ENCODE measurements at places on chromosomes 3 and 15.

DNA sequence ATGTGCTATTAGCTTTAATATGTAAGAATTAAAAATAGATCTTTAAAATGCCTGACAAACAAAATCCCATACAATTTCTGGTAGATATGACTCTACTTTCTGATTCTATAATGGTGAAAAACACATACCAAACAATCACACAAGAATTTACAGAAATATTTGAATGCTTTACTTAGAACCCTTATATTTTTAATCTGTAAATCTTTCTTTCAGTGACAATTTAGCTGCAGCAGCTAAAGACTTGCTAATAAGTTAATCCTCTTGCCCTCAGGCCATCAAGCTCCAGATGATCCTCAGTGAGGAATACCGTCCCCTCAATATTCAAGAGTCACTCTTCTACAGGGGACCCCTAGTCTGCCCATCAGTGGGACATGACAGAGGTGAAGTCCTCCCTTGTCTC is 55.6 kb downstream of the C3orf80 start:
- no peak for DNase-seq

DNA sequence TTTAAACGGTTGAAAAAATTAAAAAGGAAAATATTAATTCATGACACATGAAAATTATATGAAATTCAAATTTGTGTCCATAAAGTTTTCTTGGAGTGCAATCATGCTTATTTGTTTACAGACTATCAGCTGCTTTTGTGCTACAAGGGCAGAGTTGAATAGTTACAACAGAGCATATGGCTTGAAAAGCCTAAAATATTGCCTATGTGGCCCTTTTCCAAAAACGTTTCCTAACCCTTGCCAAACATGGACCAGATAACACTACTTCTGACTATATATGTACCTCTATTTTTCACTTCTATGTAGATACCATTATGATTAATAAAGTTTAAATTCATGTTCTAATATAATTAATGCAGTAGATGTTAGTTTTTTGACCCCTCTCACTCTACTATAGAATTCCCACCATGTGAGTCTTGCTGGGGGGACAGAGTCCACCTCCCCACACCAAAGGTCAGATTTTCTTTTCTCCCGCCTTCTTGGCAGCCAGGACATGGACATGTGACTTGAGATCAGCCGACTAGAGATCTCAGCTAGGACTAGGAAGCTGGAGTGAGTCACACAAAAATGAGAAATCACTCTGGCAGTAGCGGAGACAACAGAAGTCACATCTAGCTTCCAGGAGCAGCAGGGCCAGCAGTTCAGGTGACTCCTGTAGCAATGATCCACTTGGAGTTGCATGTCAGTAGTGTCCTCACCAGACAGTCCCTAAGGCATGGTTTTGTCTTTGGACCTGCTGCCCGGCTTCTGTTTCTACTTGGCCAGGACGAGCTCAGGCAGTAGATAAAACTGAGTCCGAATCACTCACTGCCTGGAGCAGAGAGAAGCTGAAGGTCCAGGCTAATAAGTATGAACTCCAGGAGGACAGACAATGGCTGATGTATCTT is 22.4 kb downstream of the CIAO2A start:
- DNase-seq: no peak

- no peak for DNase-seq
Observed at GRCh38 chr3:76509179-76509830, 530.6 kb upstream of the ROBO2 start.

- DNase-seq: no peak
Observed at GRCh38 chr3:11604139-11604892, 39.4 kb downstream of the VGLL4 start.

GRCh38 chr15:53739651-53740050 is 19.8 kb downstream of the WDR72 start:
- DNase-seq: no peak

- no peak for DNase-seq
Observed at GRCh38 chr3:160998581-160998980, 106.6 kb downstream of the B3GALNT1 start.

DNA sequence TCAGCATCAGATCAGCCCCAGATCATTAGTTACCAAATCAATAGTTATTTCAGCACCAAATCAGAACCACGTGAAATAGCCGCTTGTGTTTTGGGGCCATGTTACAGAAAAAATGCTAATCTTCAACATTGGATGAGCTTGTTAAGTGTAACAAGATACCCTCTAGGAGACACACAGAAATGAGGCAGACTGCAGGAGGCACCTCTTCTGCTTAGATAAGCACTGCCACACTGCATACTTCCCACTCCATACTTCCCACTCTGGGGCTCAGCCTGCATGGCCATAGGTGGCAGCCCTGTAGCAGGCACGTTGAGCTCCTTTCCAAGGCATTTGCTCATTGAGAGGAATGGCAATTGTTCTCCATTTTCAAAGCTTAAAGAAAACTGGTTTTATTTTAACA is 73.3 kb downstream of the CHCHD6 start:
- DNase-seq: no peak

- no peak for DNase-seq
Observed at GRCh38 chr3:135128818-135129217, 333.8 kb downstream of the EPHB1 start.

DNA sequence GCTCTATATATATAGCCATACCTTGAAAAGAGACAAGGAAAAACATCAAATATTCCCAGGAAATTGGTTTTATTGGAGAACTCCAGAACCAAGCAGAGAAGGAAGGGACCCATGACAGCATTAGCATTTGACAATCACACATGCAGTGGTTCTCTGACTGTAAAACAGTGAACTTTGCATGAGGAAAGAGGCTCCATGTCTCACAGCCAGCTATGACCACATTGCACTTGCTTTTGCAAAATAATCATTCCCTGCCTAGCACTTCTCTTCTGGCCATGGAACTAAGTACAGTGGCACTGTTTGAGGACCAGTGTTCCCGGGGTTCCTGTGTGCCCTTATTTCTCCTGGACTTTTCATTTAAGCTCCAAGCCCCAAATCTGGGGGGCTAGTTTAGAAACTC is 85.5 kb downstream of the TGFBR2 start:
- DNase-seq: no peak

GRCh38 chr3:64033069-64033468 is 9.8 kb upstream of the PSMD6 start:
- DNase-seq: no peak

DNA sequence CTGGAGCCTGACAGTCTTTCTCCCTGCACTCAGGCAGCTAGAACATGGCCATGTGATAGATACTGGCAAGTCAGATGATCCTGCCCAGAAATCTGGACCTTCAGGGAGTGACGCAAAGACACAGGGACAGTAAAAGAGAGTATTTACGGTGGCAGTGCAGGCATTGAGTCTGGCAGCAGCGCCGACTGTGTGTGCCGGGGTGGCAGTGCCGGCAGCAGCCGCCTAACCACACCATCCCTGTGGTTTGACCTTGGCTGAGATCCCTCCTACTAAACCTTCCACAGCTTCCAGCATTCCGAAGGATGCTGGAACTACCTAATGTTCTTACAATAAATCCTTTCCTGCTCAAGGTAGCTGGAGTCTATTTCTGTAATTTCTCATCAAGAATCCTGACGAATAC is 4.6 kb upstream of the TSPAN3 start:
- DNase-seq: no peak

DNA sequence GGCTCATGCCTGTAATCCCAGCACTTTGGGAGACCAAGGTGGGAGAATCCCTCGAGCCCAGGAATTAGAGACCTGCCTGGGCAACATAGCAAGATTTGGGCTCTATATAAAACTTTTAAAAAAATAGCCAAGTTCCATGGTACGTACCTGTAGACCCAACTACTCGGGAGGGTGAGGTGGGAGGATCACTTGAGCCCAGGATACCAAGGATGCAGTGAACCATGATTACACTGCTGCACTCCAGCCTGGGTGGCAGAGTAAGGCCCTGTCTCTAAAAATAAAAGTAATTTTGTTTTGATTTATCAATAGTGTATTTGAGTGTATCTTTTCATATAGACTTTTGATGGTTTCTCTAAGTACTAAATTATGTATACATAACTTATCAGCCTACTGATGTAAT is 63.1 kb downstream of the LSM3 start:
- no peak for DNase-seq

DNA sequence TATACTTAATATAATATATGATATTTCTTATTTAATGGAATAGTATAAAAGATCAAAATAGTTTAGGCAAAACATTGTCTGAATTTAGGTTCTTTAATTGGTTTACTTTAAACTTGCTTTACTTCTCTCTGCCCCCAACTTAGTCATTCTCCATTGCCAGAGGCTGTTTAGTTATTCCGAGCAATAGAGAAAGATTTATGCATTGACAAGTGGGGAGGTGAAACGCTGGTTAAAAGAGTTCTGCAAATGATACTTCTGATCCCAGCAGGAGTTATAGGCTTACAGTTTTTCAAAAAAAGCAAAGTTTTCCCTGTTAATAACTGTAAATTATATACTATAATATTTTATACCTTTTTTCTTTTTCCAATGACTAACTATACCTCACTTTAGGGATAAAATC is 145.4 kb downstream of the EPHA3 start:
- no peak for DNase-seq

DNA sequence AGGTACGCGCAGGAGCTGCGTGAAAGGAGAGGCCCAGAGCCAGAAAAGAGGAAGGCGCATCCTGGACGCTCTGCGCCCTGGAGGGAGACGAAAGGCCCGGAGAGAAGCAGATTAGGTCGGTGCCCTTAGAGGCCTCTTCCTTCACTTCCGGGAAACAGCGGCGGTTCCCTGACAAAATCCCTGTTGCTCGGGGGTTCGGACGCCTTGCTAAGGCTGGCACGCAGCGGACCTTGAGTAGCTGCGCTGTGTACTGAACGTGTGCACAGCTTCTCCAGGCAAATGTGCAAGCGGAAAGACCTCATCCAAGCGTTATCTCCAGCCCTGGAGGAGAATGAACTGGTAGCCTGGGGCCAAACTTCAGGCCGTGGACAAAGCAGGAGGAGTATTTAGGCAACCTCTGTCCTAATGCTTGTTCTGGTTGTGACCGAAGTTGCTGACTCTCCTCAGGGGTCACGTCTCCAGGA is 3.0 kb upstream of the SOX14 start:
- no peak for DNase-seq

GRCh38 chr3:60142009-60142408 is 1092.2 kb upstream of the CFAP20DC start:
- DNase-seq: no peak

DNA sequence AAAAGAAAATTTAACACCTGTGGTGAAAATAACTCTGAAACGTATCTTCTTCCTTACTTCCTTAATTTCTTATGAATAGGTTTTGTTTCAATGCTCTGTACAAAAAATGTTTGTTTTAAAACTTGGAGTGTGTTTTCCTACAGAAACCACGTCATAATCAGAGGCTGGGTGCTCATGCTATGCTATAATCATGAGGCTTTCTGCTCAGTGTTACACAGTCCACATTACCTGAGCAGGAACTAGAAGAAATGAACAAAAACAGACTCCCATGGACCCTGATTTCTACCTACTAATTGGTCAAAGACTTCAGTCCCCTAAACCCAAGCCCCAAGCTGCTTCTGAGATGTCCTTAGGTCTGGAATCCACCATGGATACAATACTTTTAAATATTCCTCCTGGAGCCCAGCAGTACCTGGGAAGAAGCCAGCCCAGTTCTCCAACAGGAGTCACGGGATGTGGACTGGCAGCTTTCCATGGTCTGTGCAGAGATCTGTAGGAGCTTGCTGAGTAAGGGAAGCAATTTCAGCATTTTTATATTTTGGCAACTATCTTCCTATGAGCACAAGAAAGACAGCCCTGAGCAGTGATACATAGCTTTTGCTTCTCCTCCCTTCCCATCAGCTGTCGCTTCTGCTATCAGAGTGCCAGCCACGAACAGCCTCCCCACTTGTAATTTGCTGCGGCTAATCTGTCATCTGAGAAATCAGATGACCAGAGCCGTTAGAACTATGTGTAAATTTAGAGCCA is 65.6 kb downstream of the WDR72 start:
- no peak for DNase-seq

- DNase-seq: no peak
Observed at GRCh38 chr3:15514663-15515340, 6.7 kb downstream of the COLQ start.

DNA sequence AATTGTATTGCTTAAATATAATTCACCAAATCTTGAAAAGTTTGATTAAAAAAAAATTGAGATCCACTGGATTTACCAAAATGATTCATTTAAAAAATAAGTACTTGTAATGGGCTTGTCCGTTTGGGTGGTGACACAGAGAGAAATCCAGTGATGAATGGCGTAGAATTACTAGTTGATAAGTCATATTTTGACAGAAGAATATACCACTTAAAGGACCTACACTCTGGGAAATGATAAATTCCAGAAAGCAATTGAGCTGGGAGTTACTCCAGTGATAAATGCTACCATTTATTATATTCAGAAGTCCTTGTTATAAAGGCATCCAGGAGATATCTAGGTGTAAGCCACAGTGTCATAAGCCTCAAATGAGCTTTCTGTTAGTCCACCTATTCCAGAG is 141.8 kb upstream of the CFAP20DC start:
- DNase-seq: no peak

- DNase-seq: no peak
Observed at GRCh38 chr3:67312155-67312554, 314.0 kb downstream of the KBTBD8 start.

GRCh38 chr3:135050536-135050935 is 255.5 kb downstream of the EPHB1 start:
- DNase-seq: no peak

DNA sequence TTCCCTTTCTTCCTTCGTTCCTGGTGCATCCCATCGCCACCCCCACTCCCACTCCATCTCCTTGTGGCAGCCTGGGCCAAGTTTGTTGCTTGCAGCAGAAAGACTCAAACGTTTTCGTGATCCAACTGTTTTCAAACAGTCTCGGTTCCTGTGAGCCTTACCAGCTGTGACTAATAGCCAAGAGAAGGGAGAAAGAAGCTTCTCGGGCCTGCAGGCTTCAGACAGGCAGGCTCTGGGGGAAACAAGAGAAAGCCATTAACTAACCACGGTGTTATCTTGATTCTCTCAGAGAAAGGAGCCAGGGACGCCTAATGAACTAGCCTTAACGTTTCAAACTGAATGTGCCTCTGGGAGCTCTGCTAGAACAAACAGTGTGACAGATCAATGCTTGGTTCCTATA is 742.0 kb downstream of the NR2F2 start:
- no peak for DNase-seq

- no peak for DNase-seq
Observed at GRCh38 chr3:66314455-66314854, 93.7 kb downstream of the SLC25A26 start.

DNA sequence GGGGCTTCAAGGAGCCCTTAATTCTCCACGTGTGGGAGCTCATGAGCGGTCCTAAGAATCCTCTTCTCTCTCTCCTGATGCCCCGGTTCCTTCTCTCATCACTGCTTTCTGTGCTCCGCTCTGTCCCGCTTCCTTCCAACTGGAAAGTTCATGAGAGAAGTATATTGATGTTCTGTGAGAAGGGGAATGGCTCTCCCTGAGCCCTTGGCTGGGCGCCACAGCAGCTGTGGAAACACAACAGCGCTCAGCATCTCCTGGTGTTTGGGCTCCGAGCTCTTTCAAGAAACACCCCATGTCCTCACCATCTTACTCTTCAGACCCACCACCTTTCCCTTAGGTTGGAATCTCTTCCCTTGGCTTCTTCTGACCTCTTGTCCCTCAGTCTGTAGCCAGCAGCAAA is 161.7 kb downstream of the VGLL4 start:
- no peak for DNase-seq

Measured in HL-60 (cell line).